ENCODE measurements at places on chromosomes 6 and 20.

GRCh38 chr20:1654996-1655395 lies 2.6 kb downstream of the SIRPG start:
- no peak for DNase-seq

GRCh38 chr20:54062812-54063280 lies 7.5 kb downstream of the BCAS1 start:
- DNase-seq = no peak

DNA sequence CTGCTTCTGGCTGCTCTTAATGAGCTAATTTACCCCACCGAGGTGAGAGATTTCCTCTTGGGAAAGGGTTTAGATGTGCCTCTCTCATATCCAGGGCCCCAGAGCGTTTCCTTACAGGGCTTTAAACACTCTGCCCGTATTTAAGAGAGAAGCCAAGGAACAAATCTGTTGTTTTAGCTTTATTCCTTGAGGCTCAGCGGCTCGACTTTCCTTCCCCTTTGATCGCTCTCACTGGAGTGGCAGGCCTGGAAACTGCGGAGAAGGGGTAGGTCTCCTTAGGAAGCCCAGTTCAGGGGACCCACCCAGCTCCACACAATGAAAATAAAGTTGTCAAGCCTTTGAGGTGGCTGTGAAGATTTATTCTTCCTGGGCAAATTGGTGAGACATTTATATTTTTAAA lies 132.0 kb upstream of the JAG1 start:
- no peak for DNase-seq

GRCh38 chr6:36598739-36599318 lies 4.7 kb downstream of the SRSF3 start:
- DNase-seq = no peak

GRCh38 chr6:13813026-13813425 lies 1.3 kb downstream of the MCUR1 start:
- no peak for DNase-seq

Data from left colon (tissue), 2 donors.